Globus pallidus (tissue), 1 donor: ENCODE measurements at places on chromosomes 13 and 19.

- DNase-seq: no peak
Measured at GRCh38 chr13:36766295-36766694, 52.7 kb upstream of the RFXAP start.

GRCh38 chr13:106899442-106899841 lies 331.5 kb upstream of the ARGLU1 start:
- no peak for DNase-seq

GRCh38 chr13:86932776-86933334 lies 738.3 kb upstream of the SLITRK5 start:
- no peak for DNase-seq

GRCh38 chr13:45828256-45828968 lies 23.1 kb downstream of the SIAH3 start:
- no peak for DNase-seq

DNA sequence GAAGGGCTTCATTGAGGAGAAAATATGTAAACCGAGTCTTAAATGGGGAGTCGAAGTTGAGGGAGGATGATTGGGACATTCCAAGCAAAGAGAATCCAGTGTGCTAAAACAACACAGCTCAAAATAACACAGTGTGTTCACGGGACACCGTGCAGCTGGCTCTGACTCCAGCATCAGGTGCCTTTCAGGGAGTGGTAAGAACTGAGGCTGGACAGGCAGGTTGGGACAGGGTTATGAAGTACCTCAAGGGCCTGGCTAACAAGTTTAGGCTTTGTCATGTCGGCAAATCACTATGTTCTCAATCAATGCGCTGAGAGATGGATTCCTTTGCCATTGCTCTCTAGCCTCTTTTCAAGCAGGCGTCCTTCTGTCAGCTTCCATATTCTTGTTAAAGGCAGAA lies 27.5 kb upstream of the WDFY2 start:
- no peak for DNase-seq
